Right atrium auricular region (tissue), 2 donors: ENCODE measurements at places on chromosomes 4 and X. TPM values are rescaled to one million over a fixed set of nuclear protein-coding genes. Genes with fewer than 3 reads are reported as not detected.

Gene POF1B
- total RNA-seq = 28.1 TPM

GRCh38 chrX:115330498-115331168 is 41.1 kb downstream of the LUZP4 start:
- DNase-seq = no peak

- no peak for DNase-seq
These were observed 37.2 kb downstream of the CLCN5 start for GRCh38 chrX:49959602-49960001.

DNA sequence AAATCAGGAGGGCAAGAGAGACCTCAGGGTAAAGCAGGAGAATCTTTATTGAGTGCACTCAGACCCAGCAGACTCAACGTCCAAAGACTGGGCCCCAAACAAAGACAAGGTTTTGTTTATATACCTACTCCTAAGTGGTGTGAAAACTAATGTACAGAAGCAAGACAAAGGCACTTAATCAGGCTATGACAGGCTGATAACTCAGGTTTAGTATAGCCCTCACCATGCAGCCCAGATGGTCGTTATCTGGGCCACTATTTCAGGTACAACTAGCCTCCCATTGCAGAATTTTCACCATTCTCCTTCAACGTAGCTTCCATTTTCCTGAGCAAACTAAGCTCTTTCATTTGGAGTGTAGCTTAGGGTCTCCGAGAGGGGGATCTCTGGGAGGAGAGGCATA is 36.9 kb downstream of the SULT1E1 start:
- DNase-seq = no peak
